Activated naive CD8-positive, alpha-beta T cell treated with anti-CD3 and anti-CD28 coated beads, Interleukin-2, amount 10 ng/mL, durations not matched to agents 7 days and 5 days (primary cell): ENCODE measurements at places on chromosomes 3 and 15.

GRCh38 chr3:121914081-121914998 is 20.1 kb downstream of the SLC15A2 start:
- H3K4me3 ChIP-seq: no peak overlapping the region
- H3K36me3 ChIP-seq: peaks cover 26% of the 10 kb centered on the region
- H3K27ac ChIP-seq: no peak overlapping the region
- no peaks in the 10 kb centered on the region for H3K4me1 ChIP-seq
- H3K27me3 ChIP-seq: no peaks in the 10 kb centered on the region

DNA sequence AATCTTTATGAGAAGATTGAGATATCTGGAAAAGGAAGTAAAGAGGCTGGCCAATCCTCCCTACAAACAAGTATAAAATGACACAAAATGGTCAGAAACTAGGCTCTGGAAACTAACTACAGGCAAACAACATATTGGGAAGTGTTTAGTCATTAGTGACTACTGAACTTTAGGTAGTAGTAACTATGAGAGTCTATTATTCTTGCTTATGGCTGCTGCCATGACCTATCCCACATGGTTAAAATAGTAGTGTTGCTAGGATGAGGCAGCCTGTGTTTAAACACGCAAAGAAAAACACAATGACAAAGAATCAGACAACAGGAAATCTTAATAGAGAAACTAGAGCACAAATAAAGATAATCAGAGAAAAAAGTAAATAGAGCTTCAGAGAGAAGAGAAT is 67.9 kb downstream of the RFX7 start:
- no peak for DNase-seq
- peaks cover 9% of the 10 kb centered on the region for H3K4me1 ChIP-seq
- H3K36me3 ChIP-seq: peaks cover 45% of the 10 kb centered on the region
- H3K4me3 ChIP-seq: no peak overlapping the region
- no peak overlapping the region for H3K27ac ChIP-seq

DNA sequence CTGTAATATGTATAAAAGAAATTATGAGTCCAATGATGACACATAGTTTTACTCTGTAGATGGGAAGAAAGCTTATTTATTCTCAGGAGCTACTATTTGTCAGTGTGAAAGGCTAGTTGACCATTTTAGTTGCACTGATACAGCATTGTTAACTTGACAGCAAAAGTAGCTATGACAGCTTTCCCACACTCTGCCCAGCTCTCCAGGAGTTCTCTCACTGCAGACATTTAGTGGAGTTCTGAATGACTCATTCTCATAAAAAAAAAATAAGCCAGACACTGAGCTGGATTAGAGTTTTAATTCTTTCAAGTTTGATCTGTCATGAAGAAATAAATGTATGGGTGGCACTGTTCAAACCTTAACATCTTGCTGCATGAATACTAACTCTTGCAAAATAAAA is 77.2 kb upstream of the CFAP20DC start:
- H3K4me1 ChIP-seq: no peaks in the 10 kb centered on the region
- H3K27ac ChIP-seq: no peak overlapping the region
- H3K27me3 ChIP-seq: peaks cover 2% of the 10 kb centered on the region

DNA sequence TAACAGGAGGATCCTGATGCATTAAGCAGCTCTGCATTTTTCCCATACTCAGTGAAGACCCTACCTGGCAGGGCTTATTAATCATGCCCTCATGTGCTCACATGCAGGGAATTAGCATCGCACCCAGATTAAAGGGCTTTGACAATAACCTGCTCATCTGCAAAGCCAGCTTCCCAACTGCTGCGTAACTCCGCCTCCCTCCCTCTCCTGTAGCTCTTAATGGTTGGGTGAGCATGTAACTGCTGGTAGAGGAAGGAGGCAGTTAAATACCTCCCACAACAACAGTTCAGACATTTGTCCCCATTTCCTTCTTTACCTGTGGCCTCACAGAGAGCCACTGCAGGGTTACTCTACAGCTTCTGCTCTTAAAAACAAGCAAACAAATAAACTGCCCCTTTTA is 203.6 kb upstream of the WNT5A start:
- DNase-seq: no peak
- H3K4me3 ChIP-seq: no peak overlapping the region
- H3K27ac ChIP-seq: no peak overlapping the region
- no peaks in the 10 kb centered on the region for H3K27me3 ChIP-seq
- no peaks in the 10 kb centered on the region for H3K4me1 ChIP-seq

GRCh38 chr3:152910211-152910610 is 75.3 kb downstream of the P2RY1 start:
- no peak overlapping the region for H3K4me3 ChIP-seq
- peaks cover 2% of the 10 kb centered on the region for H3K27me3 ChIP-seq
- no peak for DNase-seq
- no peaks in the 10 kb centered on the region for H3K4me1 ChIP-seq
- no peak overlapping the region for H3K27ac ChIP-seq
- H3K36me3 ChIP-seq: no peaks in the 10 kb centered on the region

- no peak overlapping the region for H3K4me3 ChIP-seq
- H3K4me1 ChIP-seq: peaks cover 2% of the 10 kb centered on the region
- no peak overlapping the region for H3K27ac ChIP-seq
- peaks cover 5% of the 10 kb centered on the region for H3K27me3 ChIP-seq
These were observed 40.9 kb upstream of the RGMA start for GRCh38 chr15:93129702-93130488.

DNA sequence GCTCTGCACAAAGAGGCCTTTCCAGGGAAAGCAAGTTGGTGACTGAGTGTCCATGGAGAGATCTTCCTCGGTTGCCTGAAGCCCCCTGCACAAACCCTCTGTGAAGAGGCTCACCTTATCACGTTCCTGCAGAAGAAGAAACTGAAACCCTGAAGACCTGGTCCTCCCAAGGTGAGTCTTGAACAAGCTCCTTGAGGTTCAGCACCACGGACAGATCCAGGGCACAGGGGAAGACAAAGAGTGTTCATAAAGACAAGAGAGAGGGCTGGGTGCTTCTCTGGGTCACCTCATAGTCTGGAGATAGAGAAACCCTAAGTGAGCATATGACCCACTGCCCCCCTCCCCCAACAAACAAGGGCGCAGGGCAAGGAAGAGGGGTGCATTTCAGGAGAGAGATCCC is 21.7 kb upstream of the TBC1D21 start:
- peak; percentile 63 for DNase-seq
- H3K4me1 ChIP-seq: no peaks in the 10 kb centered on the region
- no peak overlapping the region for H3K4me3 ChIP-seq
- peaks cover 9% of the 10 kb centered on the region for H3K27me3 ChIP-seq

GRCh38 chr3:58524326-58524888 is 12.6 kb downstream of the ACOX2 start:
- no peak overlapping the region for H3K27ac ChIP-seq
- H3K4me3 ChIP-seq: no peak overlapping the region
- no peaks in the 10 kb centered on the region for H3K27me3 ChIP-seq
- no peaks in the 10 kb centered on the region for H3K4me1 ChIP-seq

- H3K36me3 ChIP-seq: no peaks in the 10 kb centered on the region
- H3K4me1 ChIP-seq: no peaks in the 10 kb centered on the region
- H3K4me3 ChIP-seq: no peak overlapping the region
- no peak overlapping the region for H3K27ac ChIP-seq
- peaks cover 3% of the 10 kb centered on the region for H3K27me3 ChIP-seq
These were observed 125.1 kb upstream of the SLC25A36 start for GRCh38 chr3:140816372-140817195.

DNA sequence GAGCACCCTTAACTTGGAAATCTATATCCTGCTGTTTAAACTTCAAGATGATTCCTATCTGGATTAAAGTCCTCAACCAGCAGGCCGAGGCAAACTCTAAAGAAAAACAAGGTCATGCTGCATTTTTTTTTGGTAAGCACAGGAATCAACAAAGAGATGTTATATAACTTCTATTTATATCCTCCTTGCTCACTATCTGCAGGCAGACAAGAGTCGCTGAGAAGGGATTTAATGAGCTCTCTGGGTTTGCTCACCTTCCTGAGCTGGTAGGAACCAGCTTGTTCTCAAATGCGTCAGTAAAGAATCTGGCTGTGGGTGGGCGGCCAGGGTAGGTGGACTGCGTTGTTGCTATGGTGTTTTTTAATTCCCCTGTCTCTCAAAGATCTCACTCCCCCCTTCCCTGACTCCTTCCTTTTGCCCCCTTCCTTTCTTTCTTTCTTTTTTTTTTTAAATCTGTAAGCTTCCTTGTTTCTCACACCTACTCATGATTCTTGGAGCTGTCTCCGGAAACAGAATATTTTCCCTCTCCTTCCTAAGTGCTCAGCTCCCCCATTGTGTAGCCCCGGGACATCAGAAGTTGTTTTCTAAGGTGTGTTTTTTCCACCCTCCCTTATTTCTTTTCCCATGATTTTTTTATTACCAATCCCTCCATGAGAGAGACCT is 228.8 kb upstream of the BHLHE40 start:
- H3K4me1 ChIP-seq: peaks cover 52% of the 10 kb centered on the region
- H3K27me3 ChIP-seq: no peaks in the 10 kb centered on the region
- H3K4me3 ChIP-seq: peak overlapping the region; percentile 2
- DNase-seq: no peak

- peaks cover 2% of the 10 kb centered on the region for H3K4me1 ChIP-seq
- H3K4me3 ChIP-seq: no peak overlapping the region
- DNase-seq: no peak
- H3K27me3 ChIP-seq: no peaks in the 10 kb centered on the region
These were observed 237.5 kb upstream of the CHRM5 start for GRCh38 chr15:33730815-33731214.

GRCh38 chr3:138112362-138112761 is 3.0 kb downstream of the DZIP1L start:
- H3K27ac ChIP-seq: no peak overlapping the region
- H3K4me3 ChIP-seq: no peak overlapping the region
- no peaks in the 10 kb centered on the region for H3K36me3 ChIP-seq

DNA sequence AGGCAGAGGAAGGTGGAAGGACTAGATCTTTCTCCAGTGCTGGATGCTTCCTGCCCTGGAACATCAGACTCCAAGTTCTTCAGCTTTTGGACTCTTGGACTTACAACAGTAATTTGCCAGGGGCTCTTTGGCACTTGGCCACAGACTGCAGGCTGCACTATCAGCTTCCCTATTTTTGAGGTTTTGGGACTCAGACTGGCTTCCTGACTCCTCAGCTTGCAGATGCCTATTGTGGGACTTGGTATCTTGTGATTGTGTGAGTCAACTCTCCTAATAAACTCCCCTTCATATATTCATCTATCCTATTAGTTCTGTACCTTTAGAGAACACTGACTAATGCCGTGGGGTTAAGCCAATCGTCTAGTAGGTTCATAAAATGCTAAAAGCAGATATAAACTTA is 8.8 kb upstream of the B3GNT5 start:
- H3K4me3 ChIP-seq: no peak overlapping the region
- H3K27ac ChIP-seq: no peak overlapping the region
- H3K27me3 ChIP-seq: peaks cover 13% of the 10 kb centered on the region
- no peak for DNase-seq
- H3K36me3 ChIP-seq: peaks cover 30% of the 10 kb centered on the region
- peaks cover 2% of the 10 kb centered on the region for H3K4me1 ChIP-seq

DNA sequence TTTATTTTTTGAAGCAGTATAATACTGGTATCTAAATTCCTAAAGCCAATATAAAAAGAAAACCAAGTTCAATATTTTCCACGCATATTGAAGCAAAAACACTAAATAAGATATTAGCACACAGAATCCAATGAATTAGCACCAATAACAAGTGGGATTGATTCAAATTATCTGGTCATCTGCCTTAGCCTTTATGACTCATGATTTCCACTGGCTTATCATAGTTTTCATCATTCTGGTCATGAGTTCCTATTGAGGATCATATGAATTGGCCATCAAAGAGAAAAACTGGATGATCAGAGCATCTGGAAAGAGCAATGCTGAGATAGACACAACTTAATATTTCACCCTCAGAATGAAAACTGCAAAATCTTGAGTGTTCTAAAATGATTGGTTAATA is 809.9 kb downstream of the MCTP2 start:
- H3K4me1 ChIP-seq: no peaks in the 10 kb centered on the region
- H3K27ac ChIP-seq: no peak overlapping the region

GRCh38 chr15:57946491-57947048 is 118.9 kb downstream of the ALDH1A2 start:
- no peak overlapping the region for H3K4me3 ChIP-seq
- no peaks in the 10 kb centered on the region for H3K36me3 ChIP-seq
- no peak for DNase-seq
- no peak overlapping the region for H3K27ac ChIP-seq

DNA sequence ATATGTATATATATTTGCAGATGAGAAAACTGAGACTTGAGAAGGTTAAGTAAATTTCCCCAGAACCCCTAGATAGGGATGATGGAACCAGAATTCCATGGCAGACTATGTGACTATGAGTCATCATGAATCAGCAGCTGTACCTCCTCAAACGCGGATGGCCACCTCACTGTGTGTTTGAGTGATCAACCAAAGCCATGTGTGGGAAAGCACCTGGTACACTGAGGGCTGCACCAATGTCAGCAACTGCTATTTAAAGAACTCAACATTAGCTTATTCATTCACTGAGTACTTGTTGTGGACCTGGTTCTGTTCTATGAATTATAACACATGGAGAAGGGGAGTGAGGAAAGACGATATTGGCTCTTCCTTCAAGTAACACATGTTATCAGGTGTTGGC is 377.0 kb downstream of the GAP43 start:
- H3K4me3 ChIP-seq: no peak overlapping the region
- no peak for DNase-seq

GRCh38 chr3:159028706-159029105 is 226.9 kb downstream of the MFSD1 start:
- H3K36me3 ChIP-seq: no peaks in the 10 kb centered on the region
- H3K4me1 ChIP-seq: no peaks in the 10 kb centered on the region
- no peak overlapping the region for H3K27ac ChIP-seq
- no peaks in the 10 kb centered on the region for H3K27me3 ChIP-seq
- H3K4me3 ChIP-seq: no peak overlapping the region

DNA sequence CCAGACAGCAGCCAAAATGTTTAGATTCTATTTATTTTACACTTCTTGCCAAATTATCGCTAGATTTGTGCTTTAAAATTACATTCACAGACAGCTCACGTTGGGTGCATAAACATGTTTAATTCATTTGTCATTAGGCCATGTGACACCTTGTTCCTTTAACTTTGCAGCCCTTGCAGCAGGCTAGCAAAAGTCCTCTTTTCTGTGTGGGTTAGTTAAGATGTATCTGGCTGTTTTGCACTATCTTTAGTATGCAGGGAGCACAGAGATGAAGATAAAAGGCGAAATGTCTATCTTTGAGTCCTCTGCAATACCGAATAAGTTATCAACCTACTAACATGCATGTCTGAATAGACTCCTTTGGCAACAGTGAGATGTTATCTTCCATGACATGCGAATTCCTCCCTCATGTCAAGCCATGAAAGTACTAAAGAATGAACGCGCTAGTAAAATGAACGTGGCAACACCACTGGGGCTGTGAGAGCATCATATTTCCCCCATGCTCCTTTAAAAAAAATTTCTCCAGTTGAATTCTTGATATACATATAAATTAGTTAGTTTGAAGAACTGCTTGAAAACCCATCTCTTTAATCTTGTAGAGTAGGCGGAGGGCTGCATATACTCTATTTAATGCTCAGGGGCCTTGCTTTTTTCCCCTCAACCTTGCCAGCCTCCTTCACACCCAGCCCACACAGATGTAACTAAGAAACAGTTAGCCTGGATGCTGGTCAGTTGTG is 620.4 kb upstream of the NR2F2 start:
- no peaks in the 10 kb centered on the region for H3K36me3 ChIP-seq
- H3K27me3 ChIP-seq: no peaks in the 10 kb centered on the region
- no peak for DNase-seq
- no peak overlapping the region for H3K4me3 ChIP-seq
- H3K4me1 ChIP-seq: no peaks in the 10 kb centered on the region
